ENCODE measurements at places on chromosomes 3 and 15.
A peak's percentile ranks its signal among the peaks of the same experiment; 100 is the strongest.

GRCh38 chr3:125120379-125121122 lies 64.8 kb upstream of the HEG1 start:
- peak; percentile 51 for DNase-seq

DNA sequence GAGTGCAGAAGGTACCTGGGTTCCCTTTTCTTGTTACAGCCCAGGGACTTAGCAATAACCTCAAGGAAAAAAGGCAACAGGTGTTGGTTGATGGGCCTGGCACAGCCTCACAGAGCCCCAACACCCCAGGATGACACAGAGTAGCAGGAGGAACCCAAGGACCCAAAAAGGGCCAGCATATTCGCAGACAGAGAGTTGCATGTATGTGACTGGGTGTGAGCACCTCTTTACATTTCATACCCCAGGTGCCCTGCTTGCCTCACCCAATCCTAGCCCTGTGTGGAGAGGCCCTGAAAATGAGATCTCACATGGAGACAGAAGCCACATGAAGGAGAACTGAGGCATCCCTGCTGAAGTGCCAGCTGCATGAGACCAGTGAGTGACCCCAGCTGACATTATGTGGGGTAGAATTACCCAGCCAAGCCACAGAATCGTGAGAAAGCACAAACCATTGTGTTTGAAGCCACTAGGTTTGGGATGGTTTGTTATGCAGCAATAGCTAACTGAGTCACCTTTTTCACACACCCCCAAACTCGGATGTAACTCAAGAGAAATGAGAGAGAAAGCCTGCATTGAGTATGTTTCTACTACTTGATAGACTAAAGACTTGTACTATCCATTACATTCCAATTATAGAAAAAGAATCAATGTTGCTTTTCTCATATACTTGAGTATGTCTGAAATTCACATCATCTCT lies 26.2 kb upstream of the HHATL start:
- DNase-seq = no peak

DNA sequence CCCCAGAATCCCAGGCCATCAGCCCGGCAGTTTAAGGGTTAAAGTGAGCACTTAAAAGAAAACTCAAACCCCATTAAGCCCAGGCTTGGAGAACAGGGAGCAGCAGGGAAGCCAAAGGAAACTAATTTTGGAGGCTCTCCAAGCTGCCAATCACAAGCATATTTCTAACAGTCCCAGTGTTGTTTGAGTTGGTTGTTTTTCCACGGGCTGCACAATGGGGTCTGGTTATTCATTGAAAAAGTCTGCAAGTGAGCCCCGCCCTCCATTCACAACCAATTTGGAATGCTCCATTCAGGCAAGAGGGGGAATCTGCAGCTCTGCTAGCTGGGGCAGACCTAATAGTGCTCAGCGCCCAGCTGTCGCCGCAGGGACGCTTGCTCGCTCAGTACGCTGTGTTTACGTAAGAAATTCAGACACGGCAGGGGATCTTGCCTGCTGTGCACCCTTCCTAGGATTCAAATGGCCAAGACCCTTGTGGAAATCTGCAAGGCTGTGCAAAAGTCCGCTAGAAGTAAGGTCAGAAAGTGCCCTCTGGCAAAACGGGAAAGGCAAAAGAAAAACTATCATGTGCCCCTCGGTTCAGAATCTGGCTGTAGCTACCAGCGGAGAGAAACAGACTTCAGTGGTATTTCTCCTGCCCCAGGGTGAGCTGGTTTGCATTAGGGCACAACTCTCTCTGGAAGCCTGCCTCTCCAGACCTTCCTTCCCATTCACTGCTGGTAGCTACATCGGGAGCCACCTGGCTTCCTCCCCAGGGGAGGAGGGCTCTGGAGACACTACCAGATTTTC lies 11.0 kb downstream of the ETV5 start:
- peak; percentile 85 for DNase-seq

GRCh38 chr3:74273555-74274402 lies 340.7 kb downstream of the CNTN3 start:
- no peak for DNase-seq

- DNase-seq = no peak
These were observed 87.6 kb downstream of the BDH1 start for GRCh38 chr3:197468167-197468566.

GRCh38 chr3:43061101-43061895 lies 44.6 kb downstream of the POMGNT2 start:
- DNase-seq = no peak

- DNase-seq = no peak
These were observed 25.2 kb upstream of the FNDC3B start for GRCh38 chr3:172014145-172014544.

GRCh38 chr3:57974796-57975388 lies 33.3 kb upstream of the FLNB start:
- no peak for DNase-seq

GRCh38 chr3:126194713-126195305 lies 14.4 kb upstream of the ALDH1L1 start:
- DNase-seq = no peak

DNA sequence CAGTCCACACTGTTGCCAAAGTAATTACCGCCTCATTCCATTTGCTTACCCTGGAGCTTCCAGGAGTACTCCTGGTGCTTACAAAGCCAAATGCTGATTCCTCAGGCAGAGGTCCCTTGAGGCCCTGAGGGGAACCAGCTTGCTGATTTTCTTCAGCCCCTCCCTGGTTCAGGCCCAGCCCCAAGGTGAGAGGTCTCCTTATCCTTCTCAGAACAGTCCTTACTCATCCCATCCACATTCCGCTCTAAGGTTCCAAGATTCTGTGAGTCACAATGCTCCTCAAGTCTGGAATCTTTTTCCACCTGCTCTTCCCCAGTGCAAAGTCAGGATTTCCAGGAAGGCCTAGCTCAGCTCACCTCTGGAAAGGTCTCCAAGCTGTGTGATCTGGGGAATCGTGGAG lies 1.8 kb upstream of the ATP10A start:
- DNase-seq = no peak

- peak; percentile 20 for DNase-seq
These were observed 752.1 kb upstream of the ALCAM start for GRCh38 chr3:104614564-104614963.

DNA sequence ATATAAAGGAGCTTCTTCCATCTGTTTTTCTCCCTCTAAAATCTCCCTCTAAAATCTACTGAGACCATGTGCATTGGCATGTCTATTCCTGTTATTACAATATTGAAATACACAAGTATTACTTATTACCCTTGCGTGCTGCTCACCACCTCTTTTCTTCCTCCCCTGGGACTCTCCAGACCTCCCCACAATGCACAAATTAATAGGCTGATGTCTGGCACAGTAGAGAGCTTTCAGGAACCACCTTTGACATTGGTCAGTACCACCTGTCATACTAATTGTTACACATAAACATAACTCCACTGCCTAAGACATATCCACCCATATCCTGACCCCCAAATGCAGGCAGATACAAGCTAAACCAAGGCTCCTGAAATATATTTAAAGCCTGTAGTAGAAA lies 722.6 kb downstream of the FHIT start:
- DNase-seq = no peak

GRCh38 chr3:9037144-9037711 lies 74.0 kb upstream of the RAD18 start:
- no peak for DNase-seq

GRCh38 chr15:29139072-29139471 lies 130.6 kb downstream of the NSMCE3 start:
- no peak for DNase-seq

DNA sequence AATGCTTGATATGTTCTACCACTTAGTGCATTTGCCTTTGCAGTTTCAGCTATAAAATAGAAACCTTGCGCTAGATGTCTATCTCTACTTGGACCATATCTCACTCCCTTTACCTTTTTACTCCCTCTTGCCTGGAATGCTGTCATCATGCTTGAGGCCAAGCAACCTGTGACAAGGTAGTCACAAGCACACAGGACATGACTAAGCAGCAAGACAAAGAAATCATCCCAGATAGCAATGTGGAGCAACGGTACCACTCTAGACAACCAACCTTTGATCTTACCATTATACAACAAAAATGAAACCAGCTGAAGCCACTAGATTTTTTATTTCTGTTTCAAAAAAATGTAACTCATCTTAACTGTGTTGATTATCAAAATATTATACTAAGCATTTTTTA lies 50.5 kb upstream of the SPSB4 start:
- no peak for DNase-seq

GRCh38 chr3:29513236-29513635 lies 232.4 kb downstream of the RBMS3 start:
- DNase-seq = no peak

DNA sequence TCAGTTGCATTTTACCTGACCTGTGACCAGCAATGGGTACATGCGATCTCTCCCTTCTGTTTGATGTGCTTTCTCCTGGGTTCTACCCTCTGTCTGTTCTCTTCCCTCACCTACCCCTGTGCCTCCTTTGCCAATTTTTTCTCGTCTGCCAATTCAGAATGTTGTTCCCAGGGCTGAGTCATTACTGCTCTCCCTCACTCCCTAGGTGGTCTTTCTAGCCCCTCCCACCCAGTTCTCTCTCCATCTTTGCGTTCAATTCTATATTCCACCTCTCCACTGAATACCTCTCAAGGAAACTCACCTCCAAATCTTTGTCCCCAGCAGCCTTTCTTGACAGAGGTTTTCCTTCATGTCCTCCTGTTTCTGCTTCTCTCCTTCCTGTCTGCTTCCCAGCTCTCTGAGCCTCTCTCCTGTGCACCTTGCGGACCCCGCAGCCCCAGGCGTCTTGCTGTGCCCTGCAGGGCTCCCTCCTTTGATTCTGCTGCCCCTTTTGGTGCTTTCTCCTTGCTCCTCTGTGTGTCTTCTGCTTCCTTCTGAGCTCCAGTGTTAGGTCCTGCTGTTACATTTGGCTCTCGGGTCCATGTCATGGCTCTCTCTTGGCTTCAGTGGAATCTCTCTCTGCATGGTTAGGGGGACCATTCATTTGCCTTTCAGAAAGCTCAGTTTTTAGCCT lies 398.2 kb upstream of the TPM1 start:
- DNase-seq = no peak

DNA sequence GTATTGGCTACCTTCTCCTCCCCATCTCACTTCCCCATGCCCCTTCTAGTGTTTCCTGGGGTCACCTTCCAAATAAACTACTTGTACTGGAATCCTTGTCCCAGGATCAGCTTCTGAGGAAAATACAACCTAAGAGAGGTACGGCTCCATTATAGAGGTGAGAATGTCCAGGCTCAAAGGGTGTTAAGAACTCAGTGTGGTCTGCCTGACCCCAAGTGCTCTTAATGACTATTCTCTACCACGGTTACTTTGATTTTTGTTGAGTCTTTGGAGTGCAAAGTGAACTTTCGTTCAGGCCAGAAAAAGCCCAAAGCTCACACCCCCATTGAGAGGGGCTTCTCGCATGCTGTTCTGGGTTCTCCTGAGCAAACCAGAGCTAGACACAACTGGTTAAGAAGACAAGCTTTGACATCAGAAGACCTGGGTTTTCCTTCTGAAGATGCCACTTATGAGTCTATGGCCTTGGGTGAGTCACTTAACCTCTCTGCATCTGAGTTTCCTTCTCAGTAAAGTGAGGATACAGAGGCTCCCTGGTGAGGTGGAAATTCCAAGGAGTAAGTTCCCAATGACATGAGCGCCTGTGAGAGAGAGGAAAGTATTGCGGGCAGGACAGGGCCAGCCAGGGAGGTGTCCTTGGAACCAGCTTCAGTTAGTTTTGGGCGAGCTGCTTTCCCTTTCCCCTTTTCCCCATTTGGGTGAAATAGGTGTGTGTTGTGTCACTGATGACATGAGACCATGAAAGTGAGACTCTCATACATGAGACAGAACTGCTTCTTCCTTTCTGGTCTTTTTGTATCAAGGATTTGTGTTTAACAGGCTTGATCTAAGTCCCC lies 475.0 kb upstream of the PROK2 start:
- no peak for DNase-seq

- DNase-seq = no peak
These were observed 6.7 kb downstream of the EOMES start for GRCh38 chr3:27715454-27715806.

DNA sequence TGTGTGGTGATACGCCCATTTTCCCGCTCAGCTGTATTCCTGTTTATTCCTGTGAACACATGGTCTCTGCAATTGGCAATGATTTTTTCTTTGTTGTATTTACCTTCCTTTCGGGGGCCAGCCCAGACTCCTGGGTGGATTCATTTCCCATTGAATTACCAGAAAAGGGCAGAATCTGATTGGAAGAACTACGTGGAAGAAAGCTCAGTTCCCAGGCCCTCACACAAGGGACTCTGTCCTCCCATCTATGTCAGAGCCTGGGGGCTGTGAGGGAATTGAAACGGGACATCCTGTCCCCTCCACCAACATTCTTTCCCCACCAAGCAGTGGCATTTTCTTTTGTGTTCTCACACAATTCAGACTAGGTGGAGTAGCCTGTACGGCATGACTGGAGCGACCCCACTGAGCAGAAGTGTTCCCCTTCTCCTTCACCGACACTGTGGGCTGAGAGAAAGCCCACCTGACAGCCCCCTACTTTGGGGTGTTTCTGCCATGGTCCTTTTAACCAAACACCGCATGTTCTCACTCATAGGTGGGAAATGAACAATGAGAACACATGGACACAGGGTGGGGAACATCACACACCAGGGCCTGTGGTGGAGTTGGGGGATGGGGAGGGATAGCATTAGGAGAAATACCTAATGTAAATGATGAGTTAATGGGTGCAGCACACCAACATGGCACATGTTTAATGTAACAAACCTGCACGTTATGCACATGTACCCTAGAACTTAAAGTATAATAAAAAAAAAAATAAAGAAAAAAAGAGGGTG lies 32.1 kb upstream of the RFTN1 start:
- DNase-seq = no peak

- DNase-seq = no peak
These were observed 458.3 kb upstream of the ARL6 start for GRCh38 chr3:97306226-97306625.

DNA sequence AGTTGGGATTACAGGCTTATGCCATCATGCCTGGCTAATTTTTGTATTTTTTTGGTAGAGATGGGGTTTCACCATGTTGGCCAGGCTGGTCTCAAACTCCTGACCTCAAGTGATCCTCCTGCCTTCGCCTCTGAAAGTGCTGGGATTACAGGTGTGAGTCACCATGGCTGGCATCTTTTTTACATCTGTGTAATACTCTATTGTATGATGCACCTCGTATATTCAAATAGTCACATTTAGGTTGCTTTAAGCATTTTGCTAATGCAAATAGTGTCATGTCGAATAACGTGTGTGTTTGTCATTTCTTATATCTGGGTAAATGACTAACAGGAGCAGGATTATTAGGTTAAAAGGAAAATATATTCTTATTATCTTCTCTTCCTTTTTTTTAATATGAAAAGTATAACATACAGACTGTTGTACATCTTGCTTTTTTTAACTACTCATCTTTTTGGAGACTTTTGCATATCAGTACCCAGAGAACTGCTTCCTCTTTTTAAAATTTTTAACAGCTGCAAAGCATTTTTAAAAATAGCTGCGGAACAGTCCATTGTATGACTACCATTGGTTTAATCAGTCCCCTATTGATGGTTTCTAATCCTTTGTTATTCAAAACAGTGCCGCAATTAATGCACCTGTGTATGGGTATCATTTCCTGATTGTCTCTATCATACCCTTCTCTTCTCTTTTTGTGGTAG lies 13.4 kb downstream of the SCAMP5 start:
- DNase-seq = no peak

GRCh38 chr3:192082730-192083660 lies 622.0 kb downstream of the PYDC2 start:
- no peak for DNase-seq

GRCh38 chr15:41160639-41161315 lies 44.7 kb upstream of the INO80 start:
- DNase-seq = no peak

- DNase-seq = no peak
These were observed 252.7 kb downstream of the ROBO1 start for GRCh38 chr3:79515072-79515471.

Measured in COR-L47 (cell line).